Activated naive CD8-positive, alpha-beta T cell treated with anti-CD3 and anti-CD28 coated beads, Interleukin-2, amount 50 U/mL, for 24 hours (primary cell): ENCODE measurements at places on chromosomes 12 and 14.

DNA sequence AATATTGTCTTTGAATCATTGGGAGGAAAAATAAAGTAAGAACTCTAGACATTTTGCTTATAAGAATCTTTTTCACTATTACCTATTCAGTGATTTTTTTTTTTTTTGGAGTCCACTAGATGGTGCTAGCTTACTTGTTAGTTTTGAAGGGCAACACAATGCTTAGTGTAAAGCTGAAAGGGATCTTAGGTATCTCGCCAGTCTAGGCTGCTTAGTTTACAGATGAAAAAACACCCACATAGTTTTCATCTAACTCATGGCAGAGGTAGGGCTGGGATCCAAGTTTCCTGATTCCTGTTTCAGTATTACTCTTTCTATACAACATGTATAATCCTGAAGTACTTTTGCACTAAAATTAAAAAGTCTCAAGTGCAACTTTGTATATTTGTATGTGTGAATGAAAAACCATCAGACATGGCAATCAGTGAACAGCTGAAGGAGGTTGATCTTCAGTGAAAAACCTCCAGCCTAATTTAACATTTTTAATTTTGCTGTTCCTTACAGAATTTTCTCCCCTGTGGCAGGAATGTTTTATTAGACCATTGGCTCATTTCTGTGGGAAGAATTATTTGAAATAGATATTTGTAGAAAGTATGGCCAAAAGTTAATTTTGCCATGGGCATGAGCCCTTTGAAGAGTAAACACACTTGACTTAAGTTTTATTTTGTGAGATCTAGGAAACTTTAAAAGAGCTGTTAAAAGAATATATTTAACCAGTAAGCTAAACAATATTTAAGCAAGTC is 40.7 kb downstream of the LRRIQ1 start:
- H3K4me3 ChIP-seq = no peak overlapping the region
- no peaks in the 10 kb centered on the region for H3K4me1 ChIP-seq
- H3K36me3 ChIP-seq = no peaks in the 10 kb centered on the region

DNA sequence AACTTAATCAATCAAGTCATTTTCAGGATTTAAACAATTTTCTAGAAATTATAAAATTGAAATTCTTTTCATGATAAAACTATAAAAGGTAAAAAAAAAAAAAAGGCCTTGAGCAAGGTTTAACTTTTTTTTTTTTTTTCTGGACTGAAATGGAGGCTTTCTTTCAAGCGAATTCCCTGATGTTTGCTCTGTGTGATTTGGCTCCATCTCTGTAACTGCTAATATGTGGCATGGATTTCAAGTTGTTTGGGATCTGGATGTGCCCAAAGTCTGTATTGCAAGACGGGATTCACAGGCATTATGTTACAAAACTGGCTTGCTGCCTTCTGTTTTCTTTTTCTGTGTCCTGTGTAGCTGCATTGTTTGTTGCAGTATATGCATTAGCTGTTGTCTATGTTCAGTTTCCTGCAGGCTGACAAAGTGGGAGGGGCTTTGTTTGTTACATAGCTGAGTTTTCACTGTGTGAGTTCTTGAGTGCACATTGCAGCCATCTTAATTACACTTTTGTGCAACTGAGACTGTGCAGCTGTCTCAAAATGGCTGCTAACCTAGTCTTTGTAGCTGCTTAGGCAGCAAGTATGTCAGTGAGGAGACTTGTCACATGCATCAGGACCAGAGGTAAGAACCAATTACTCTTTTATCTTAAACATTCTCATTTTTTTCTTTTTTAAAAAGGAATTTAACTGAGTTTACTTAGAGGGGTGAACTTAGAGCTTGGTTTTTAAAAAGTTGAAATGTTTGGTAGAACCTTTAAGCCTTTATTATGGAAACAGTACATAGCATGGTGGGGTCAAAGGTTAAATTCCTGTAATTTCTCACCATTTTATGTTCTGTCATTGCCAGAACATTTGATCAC is 19.5 kb downstream of the ATF7IP start:
- H3K4me3 ChIP-seq = peak overlapping the region; percentile 82
- H3K27ac ChIP-seq = peak overlapping the region; percentile 87
- H3K36me3 ChIP-seq = peaks cover 39% of the 10 kb centered on the region
- H3K4me1 ChIP-seq = peaks cover 63% of the 10 kb centered on the region

GRCh38 chr14:54669721-54670561 is 103.0 kb downstream of the SAMD4A start:
- peaks cover 29% of the 10 kb centered on the region for H3K4me1 ChIP-seq
- H3K4me3 ChIP-seq = no peak overlapping the region
- no peak for DNase-seq
- H3K36me3 ChIP-seq = peaks cover 2% of the 10 kb centered on the region
- H3K27me3 ChIP-seq = peaks cover 18% of the 10 kb centered on the region

DNA sequence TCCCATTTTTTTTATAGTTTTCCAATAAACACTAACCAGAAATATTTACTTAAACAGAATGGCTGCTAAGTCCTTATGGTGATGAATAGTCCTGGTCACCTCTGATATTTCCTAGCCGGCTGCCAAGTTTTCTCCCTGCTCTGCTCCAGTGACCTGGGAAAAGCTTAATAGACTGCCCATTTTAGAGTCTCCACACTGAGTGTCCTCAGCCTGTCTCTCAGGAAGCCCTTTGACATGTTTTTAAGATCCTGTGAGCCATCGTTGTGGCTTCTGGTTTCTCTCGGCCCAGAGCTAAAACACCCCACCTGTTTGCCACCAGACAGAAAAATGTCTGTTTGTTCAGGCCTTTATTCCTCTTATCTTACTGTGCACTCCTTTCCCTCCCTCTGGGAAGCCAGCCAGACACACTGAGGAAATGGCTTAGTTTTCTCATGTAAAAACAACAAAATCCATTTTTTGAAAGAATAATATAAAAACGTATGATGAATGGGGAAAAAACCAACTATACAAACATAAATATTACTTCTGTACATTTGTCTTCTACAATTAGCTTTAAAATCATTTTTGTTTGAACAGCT is 25.4 kb upstream of the ALDH2 start:
- H3K27ac ChIP-seq = no peak overlapping the region
- peaks cover 13% of the 10 kb centered on the region for H3K36me3 ChIP-seq
- H3K4me3 ChIP-seq = no peak overlapping the region
- no peaks in the 10 kb centered on the region for H3K27me3 ChIP-seq
- no peaks in the 10 kb centered on the region for H3K4me1 ChIP-seq
- DNase-seq = no peak

GRCh38 chr12:47722941-47723631 is 2.2 kb downstream of the ENDOU start:
- H3K36me3 ChIP-seq = peaks cover 5% of the 10 kb centered on the region
- no peaks in the 10 kb centered on the region for H3K27me3 ChIP-seq
- H3K4me1 ChIP-seq = peaks cover 47% of the 10 kb centered on the region

- no peaks in the 10 kb centered on the region for H3K27me3 ChIP-seq
- peaks cover 2% of the 10 kb centered on the region for H3K36me3 ChIP-seq
Observed at GRCh38 chr12:121524196-121524916, 56.5 kb downstream of the KDM2B start.

DNA sequence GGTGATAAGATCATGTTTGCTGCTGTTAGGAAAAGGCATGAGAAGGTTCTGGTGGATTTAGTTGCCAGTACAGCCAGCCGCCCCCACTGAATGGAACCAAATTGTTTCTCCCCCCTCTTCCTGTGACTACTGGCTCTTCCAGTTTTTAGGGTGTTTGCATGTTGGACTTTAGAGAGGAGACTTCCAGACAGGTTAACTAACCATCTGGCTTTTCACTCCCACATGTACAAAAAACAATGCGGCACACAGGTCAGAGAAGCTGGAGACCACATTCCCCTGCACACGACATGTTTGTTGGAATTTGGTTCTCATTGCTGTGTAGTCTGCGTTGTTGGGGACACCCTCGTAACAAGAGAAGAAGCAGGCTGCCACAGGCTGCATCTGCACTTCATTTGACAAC is 103.9 kb upstream of the TMEM132C start:
- H3K4me1 ChIP-seq = no peaks in the 10 kb centered on the region
- no peak for DNase-seq
- no peak overlapping the region for H3K27ac ChIP-seq
- no peaks in the 10 kb centered on the region for H3K36me3 ChIP-seq
- no peak overlapping the region for H3K4me3 ChIP-seq

DNA sequence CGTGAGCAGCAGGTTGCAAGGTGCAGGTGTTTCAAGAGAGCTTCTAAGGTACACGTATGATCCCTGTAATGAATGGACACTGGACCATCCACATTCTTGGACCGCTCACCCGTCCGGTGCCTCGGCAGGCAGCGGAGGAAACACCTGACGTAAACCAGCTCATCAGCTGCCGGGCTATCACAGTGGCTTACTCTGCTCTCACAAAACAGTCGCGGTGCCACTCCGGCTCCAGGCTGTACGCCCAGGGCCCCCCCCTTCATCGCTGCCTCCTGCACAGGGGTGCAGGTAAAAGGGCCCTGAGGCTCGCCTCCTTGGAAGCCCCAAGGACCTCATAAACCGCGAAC is 436 bp downstream of the VPS33A start:
- peak overlapping the region; percentile 96 for H3K4me3 ChIP-seq
- peak overlapping the region; percentile 99 for H3K27ac ChIP-seq
- peak; percentile 38 for DNase-seq
- H3K4me1 ChIP-seq = peaks cover 28% of the 10 kb centered on the region
- H3K36me3 ChIP-seq = peaks cover 20% of the 10 kb centered on the region
- peaks cover 3% of the 10 kb centered on the region for H3K27me3 ChIP-seq

GRCh38 chr12:129002427-129002826 is 149.1 kb downstream of the GLT1D1 start:
- no peaks in the 10 kb centered on the region for H3K4me1 ChIP-seq
- peaks cover 3% of the 10 kb centered on the region for H3K27me3 ChIP-seq
- H3K4me3 ChIP-seq = no peak overlapping the region
- no peaks in the 10 kb centered on the region for H3K36me3 ChIP-seq
- H3K27ac ChIP-seq = no peak overlapping the region
- DNase-seq = no peak

DNA sequence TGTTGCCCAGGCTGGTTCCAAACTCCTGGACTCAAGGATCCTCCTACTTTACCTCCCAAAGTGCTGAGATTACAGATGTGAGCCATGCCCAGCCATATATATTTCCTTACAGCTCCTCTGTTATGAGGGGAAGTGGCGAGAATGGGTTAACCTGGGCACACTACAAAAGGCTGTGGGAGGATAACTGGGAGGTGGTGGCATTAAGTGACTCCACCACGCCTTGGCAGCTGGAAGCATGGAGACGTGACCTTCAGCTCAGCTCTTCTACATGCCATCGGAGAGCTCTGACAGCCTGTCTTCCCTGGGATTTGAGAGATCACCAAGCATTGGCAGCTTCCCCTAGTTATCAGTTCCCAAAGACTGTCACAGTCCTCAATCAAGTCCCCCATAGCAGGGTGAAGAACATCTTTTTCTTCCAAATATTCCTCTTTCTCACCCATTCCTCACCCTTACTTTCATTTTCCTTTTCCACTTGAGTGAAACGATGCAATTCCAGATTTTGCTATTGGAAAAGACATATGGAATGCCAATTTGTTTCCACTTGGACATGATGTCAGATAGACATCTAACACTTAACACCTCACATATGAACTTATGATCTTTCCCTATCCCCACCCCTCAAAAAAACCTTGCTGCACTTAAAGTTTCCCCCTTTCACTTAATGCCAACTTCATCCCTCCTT is 48.5 kb downstream of the PHLDA1 start:
- H3K27ac ChIP-seq = no peak overlapping the region
- no peaks in the 10 kb centered on the region for H3K27me3 ChIP-seq
- H3K36me3 ChIP-seq = no peaks in the 10 kb centered on the region
- peaks cover 84% of the 10 kb centered on the region for H3K4me1 ChIP-seq
- no peak overlapping the region for H3K4me3 ChIP-seq
- no peak for DNase-seq

DNA sequence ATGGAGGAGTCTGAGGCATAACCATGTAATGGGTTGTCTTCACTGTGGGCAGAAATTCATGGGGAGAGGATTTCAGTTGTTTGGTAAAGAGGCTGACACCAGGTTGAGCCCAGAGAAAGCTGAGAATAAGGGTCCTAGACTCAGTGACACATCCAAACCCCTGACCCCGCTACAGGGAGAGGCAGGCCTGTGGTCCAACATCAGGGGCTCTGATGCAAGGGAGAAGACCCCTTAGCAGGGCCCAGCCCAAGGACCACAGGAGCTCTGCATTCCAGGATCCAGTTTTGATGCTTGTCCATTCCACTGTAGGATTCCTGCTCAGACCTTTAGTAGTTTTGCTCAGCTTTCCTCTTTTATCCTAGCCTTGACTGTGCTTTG is 15.5 kb downstream of the GPR68 start:
- DNase-seq = no peak
- peaks cover 5% of the 10 kb centered on the region for H3K27me3 ChIP-seq
- H3K4me1 ChIP-seq = peaks cover 90% of the 10 kb centered on the region
- peaks cover 47% of the 10 kb centered on the region for H3K36me3 ChIP-seq
- H3K27ac ChIP-seq = peak overlapping the region; percentile 99
- H3K4me3 ChIP-seq = peak overlapping the region; percentile 81

DNA sequence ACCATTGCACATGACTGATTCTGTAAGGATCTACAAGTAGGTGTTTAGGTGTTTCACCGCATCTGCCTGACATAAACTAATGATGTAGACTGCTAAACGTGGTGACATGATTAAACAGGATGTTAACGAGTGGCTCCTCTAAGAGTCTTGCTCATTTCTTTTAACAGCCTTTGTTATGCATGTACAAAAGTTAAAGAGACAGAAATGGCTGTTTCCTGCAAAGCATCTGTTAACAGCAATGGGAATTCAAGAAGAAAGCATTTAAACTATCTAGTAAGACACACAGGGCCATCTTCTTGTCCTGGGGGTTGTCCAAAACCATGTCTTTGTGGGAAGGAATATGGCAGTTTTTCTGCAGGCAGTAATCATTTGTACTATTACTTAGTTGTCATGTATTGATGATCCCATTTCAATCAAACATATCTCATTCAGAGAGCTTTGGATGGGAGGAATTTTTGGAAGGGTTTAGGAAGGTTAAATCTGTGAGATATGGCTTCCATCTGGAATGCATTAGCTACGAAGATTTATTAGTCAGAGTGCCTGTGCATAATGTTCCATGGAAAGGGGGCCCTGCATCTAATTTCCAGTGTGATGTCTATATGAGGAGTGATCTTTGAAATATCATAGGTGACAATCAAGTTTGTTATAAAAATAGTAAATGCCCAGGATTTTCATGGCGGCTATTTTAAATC is 495.1 kb downstream of the EGLN3 start:
- no peak for DNase-seq
- peaks cover 4% of the 10 kb centered on the region for H3K4me1 ChIP-seq
- no peak overlapping the region for H3K27ac ChIP-seq

GRCh38 chr12:55226523-55226922 is 5.7 kb downstream of the OR10A7 start:
- DNase-seq = no peak
- no peaks in the 10 kb centered on the region for H3K4me1 ChIP-seq
- H3K36me3 ChIP-seq = no peaks in the 10 kb centered on the region
- peaks cover 27% of the 10 kb centered on the region for H3K27me3 ChIP-seq
- no peak overlapping the region for H3K27ac ChIP-seq
- H3K4me3 ChIP-seq = no peak overlapping the region

- DNase-seq = no peak
- H3K4me1 ChIP-seq = peaks cover 3% of the 10 kb centered on the region
- no peak overlapping the region for H3K27ac ChIP-seq
- H3K36me3 ChIP-seq = no peaks in the 10 kb centered on the region
- H3K27me3 ChIP-seq = peaks cover 53% of the 10 kb centered on the region
Observed at GRCh38 chr14:99660794-99661193, 15.9 kb downstream of the HHIPL1 start.

GRCh38 chr12:57609101-57609780 is 2.0 kb upstream of the ARHGEF25 start:
- H3K4me3 ChIP-seq = no peak overlapping the region
- H3K27ac ChIP-seq = no peak overlapping the region
- H3K27me3 ChIP-seq = peaks cover 7% of the 10 kb centered on the region

- no peak for DNase-seq
- no peak overlapping the region for H3K4me3 ChIP-seq
- peaks cover 27% of the 10 kb centered on the region for H3K36me3 ChIP-seq
- no peak overlapping the region for H3K27ac ChIP-seq
Observed at GRCh38 chr12:122235741-122236140, 9.9 kb upstream of the DIABLO start.
